ENCODE measurements at places on chromosomes 16 and 17. TPM values are rescaled to one million over a fixed set of nuclear protein-coding genes. Genes with fewer than 3 reads are reported as not detected.

The SULT1A4 gene
- 3.1 TPM for total RNA-seq

- no peak for DNase-seq
Observed at GRCh38 chr16:87541872-87542234, 49.0 kb upstream of the ZCCHC14 start.

DNA sequence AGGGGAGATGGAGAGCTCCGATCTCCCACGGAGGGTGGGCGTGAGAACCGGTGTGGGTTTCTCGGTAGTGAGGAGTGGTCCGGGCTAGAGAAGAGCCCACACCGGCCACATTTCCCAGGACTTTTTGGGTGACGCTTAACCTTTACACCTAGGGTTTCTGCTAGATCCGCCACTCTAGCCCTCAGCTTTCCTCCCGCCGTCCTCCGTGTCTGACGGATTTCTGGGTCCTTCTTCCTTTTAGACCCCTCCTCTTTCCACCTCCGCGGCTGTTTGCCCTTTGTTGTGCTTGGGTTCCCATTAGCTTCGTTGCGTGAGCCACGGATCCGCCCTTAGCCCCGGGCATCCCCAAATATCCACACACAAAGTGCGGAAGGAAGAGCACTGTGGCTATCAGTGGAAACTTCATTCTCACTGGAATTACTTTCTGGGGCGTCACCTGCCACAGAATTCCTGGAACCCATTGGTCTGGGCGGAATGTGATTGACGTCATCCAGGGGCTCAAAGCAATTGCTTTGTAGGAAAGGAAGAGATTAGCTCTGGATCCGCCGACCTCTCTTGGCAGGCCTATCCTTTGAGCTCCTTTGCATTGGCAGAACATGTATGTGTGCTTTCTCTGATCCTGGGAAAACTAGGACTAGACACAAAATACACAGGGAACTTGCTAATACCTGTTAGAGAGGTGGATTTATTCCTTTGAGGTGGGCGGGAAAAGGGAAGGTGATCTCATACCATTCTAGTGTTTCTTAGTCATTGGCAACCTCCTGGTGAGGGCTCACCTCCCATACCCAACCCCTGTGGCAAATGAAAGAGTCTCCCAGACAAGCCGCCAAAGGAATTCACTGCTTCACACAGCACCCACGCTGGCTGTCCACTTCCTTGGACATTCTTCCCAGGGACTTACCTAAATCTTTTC lies 654 bp downstream of the TNFAIP1 start:
- DNase-seq = no peak

- no peak for DNase-seq
Observed at GRCh38 chr17:68418876-68419275, 38.4 kb downstream of the WIPI1 start.

DNA sequence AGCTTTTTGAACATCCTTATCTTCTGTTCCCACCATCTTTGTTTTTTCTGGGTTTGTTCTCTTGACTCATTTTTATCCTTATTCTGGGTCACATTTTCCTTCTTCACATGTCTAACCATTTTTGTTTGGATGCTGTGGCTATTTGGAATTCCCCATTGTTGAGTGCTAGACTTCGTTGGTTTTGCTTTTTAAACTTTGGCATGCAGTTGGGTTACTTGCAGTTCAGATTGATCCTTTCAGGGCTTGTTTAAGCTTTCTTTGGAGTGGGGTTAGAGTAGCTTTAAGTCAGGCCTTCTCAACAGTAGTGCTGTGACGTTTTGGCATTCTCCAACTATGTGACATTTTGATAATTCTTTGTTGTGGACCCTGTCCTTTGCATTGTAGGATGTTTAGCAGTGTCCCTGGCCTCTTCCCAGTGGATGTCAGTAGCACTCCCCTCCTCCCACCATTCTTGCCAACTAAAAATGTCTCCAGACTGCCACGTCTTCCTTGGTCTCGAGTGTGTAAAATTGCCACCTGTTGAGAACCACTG lies 21.1 kb downstream of the PRMT7 start:
- DNase-seq = no peak

GRCh38 chr16:16857012-16857411 lies 478.1 kb downstream of the NPIPA7 start:
- DNase-seq = no peak

- DNase-seq = no peak
Observed at GRCh38 chr16:89164436-89164835, 7.1 kb upstream of the CDH15 start.

GRCh38 chr17:78780335-78780734 lies 1.7 kb downstream of the CYTH1 start:
- no peak for DNase-seq

The NPIPB2 gene
- 14.9 TPM for total RNA-seq

The RNF43 gene
- 20.5 TPM for total RNA-seq

DNA sequence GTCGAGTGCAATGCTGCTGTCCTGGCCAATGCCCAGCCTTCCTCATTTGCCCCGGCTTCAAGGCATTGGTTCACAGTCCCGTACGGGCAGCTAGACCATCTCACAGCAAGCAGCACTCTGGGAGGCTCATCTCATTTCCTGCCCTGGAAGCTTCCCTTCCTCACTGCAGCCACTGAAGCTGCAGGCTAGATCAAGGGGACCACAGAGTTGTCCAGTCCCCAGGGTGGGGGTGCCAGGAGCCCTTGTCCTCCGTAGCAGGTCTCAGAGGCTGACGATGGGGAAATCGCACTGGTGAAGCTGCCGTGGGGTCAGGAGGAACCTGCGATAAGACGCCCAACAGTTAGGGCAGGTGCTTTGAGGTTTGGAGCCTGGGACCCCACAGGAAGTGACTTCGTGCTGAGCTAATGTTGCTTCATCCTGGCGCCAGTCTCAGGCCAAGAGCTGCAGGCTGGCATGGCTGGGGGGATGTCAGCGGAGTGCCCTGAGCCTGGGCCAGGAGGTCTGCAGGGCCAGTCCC lies at the start of gene SPNS3:
Gene SPNS3 (plus strand): TSS at position 426 of the 517 bp plus-strand sequence. CDS start 28 bp downstream, at position 454.
- DNase-seq = peak; percentile 30

GRCh38 chr17:33680472-33680871 lies 387.4 kb upstream of the ASIC2 start:
- DNase-seq = no peak

The SOX9 gene
- total RNA-seq = not detected

The KRT9 gene
- not detected for total RNA-seq

- DNase-seq = no peak
Observed at GRCh38 chr17:37478187-37478586, 11.5 kb upstream of the DUSP14 start.

DNA sequence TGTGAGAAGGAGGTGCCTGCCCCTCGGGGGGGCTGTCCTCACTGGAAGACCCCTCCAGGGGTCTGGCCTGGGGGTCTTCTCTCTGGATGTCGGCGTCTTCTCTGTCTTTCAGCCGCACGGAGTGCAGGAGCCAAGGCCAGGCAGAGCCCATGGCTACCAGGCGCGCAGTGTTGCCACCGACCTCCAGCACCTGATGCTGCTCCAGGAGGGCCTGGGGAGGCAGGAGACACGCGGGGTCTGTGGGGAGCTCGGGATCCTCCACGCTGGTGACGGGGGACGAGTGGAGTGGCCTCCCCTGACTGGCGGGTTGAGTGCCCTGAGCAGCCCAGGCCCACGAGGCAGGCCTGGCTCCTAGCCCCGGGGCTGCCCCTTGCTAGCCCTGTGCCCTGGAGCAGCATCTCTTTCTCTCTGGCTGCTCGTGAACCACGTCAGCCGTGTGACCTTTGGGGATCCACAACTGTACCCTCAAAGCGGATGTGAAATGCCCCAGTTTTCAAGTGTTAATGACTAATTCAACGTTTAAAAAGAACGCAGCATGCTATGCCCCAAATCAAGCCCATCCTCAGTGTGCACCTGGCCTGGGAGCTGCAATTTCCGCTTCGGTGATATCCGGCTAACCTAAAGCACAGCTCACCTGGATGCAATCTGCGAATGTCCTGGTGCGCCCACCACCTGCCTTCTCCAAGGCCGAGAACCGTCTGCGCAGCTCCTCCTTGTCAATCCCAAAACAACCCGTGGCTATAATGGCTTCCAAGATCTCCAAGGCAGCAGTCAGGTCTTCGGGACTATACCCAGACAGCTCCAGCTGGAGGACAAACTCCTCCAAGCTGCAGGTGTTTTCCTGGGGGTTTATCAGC lies 62.9 kb downstream of the IL21R start:
- no peak for DNase-seq

- DNase-seq = no peak
Observed at GRCh38 chr17:60332574-60332973, 59.4 kb downstream of the USP32 start.

GRCh38 chr16:56279132-56279531 lies 87.8 kb downstream of the GNAO1 start:
- peak; percentile 40 for DNase-seq

- no peak for DNase-seq
Observed at GRCh38 chr17:61005358-61005757, 327.7 kb downstream of the BCAS3 start.

DNA sequence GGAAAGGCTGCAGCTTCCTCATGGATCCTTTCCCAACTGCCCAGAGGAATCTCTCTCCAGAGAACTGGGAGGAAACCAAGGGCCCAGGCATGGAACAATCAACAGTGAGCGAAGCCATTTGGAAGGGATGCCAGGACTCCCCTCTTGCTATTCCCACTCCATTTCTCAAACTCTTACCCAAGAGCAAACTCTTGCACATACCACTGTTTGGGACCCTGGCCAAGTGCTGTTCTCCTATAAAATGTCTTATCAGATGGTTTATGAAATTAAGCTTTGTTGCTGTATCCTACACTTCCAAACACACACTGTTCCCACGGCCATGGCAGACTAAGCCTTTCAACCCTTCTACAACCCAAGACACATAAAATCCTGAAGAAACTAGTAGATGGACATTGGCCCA lies 48.3 kb upstream of the AXIN2 start:
- no peak for DNase-seq

DNA sequence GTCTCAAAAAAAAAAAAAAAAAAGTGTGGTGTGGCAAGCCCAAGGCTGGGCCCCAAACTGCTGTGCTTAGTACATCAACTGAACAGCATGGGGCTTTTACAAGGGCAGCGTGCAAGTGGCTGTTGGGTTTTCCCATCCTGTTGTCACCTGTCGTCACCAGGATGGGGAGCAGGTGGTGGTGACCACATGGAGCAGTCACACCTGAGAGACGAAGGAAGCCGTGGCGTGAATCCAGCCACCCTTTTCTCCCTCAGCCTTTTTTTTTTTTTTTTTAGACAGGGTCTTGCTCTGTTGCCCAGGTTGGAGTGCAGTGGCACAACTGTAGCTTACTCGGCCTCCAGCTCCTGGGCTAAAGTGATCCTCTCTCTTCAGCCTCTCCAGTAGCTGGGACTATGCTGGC lies 4.1 kb upstream of the MRPL58 start:
- DNase-seq = no peak

DNA sequence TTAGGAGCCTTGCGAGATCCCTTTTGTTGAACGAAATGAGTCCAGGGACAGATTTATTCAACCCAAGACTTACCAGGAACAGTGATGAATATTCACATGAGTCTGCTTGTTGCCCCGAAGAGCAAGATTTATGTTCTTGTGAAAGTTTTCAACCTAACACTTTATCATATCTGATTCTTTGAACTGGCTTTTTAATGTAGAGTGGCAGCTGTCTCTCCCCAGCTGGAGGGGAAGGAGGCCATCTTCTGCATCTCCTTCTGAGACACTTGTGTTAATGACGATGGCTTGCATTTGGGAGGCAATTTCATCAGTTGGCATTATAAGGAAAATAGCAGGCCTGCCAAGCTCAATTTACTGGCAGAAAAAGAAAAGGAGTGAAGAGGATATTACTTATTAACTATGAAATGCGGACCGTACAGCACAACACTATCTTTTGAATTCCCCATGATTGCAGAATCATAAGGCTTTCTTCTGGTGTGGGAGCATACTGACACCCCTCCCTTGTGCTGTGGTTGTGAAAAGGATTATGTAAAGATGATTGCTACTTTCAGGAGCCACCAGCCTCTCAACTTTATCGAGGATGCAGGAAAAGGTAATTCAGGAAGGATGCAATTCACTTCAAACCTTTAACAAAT lies 35.7 kb downstream of the SMARCE1 start:
- no peak for DNase-seq

GRCh38 chr17:79441356-79442160 lies 169.3 kb downstream of the RBFOX3 start:
- DNase-seq = no peak

The PSMB10 gene
- total RNA-seq = 243 TPM

- no peak for DNase-seq
Observed at GRCh38 chr17:77852731-77853130, 105.8 kb upstream of the TNRC6C start.

DNA sequence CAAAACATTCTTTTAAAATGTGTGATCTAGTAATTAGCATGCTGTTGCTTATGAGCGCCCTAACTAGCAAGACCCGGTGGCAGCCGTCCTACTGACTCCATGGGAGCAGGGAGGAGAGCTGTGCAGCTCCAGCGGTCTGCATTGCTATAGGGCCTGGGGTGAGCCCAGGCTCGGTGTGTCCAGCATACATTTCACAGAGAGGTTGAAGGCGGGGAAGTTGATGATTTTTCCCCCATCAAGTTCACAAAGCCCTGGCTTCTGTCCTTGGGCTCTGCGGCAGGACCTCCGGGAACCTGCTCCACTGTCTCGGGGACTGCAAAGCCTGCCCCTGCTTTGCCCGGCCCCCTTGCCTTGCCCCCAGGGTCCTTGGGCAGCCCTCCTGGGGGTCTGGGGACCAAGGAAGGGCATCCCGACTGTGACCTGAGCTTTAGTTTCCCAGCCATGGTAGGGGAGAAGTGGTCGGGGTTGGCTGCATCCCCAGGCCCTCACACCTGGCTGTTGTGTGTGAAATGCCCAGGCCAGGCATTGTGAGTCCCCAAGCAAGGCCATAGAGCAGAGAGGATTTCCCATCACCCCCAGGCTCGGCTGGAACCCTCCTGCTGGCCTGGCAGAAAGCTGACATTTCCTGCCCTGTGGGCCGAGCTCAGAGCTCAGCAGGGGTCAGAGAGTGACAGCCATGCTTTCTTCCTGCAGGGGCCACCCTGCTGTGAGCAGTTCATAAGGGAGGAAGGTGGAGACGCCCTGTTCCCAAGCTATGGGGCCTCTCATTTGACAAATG lies 24.8 kb downstream of the KCNJ12 start:
- no peak for DNase-seq

DNA sequence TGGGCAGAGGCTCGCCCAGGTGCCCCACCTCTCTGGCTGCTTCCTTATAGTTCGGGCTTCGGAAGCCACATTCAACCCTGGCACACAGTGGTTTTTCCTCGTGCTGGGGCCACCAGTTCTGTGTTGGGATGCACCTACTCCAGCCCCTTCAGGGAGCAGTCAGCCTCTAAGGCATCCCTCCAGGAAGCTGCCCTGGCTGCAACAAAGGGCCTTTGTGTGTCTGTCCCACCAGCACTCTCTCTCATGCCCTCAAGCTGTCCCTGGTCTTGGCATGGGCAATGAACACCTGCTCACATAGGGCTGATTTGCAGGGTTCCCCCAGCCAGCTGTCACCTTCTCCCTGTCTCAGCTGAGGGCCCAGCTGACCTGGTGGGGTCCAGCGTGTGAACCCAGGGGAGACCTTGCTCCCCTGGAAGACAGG lies 754 bp upstream of the NOXO1 start:
- no peak for DNase-seq

Measured in activated T-helper 2 cell treated with anti-CD3 and anti-CD28 coated beads, Interferon-gamma antibody, Interleukin-2, Interleukin-4, amounts not matched to agents 10 μg/mL and 5 μg/mL and 100 μg/mL, durations not matched to agents 14 hours and 24 hours and 36 hours (primary cell).